ENCODE measurements at places on chromosomes 5 and 9. TPM values are rescaled to one million over a fixed set of nuclear protein-coding genes. Genes with fewer than 3 reads are reported as not detected.

Gene KCNMB1
- total RNA-seq = 0.55 TPM

Gene ARRDC3
- total RNA-seq = 174 TPM

Gene LHX3
- not detected for total RNA-seq

Gene FAM151B
- total RNA-seq = 3.5 TPM

Gene NUTM2G
- not detected for total RNA-seq

Gene CDC25C
- 0.31 TPM for total RNA-seq

- H3K4me3 ChIP-seq = no peak overlapping the region
- DNase-seq = no peak
- no peaks in the 10 kb centered on the region for H3K36me3 ChIP-seq
- H3K27me3 ChIP-seq = no peaks in the 10 kb centered on the region
- no peak overlapping the region for H3K27ac ChIP-seq
Observed at GRCh38 chr5:135993335-135993879, 35.4 kb upstream of the TGFBI start.

DNA sequence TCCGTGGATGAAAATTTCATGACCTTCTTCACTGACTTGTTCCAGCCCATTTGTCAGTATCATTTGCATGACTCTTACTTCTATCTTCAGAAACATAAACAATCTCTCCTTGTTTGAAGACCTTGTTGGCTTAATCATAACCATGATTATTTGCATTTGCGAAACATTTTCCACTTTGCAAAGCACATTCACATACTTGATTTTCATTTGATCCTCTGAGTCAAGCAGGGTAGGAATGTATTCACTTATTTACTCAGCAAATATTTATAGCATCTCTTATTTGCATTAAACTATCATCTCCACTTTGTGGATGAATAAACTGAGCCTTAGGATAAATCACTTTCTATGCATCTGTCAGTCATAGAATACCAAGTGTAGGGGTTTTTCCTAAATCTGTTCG is 343.0 kb upstream of the SGCD start:
- H3K27me3 ChIP-seq = no peaks in the 10 kb centered on the region
- no peaks in the 10 kb centered on the region for H3K4me1 ChIP-seq
- no peak overlapping the region for H3K4me3 ChIP-seq
- no peak for DNase-seq

GRCh38 chr5:131488463-131488862 is 146.6 kb downstream of the RAPGEF6 start:
- H3K4me3 ChIP-seq = no peak overlapping the region
- DNase-seq = no peak
- H3K27ac ChIP-seq = no peak overlapping the region
- no peaks in the 10 kb centered on the region for H3K27me3 ChIP-seq

DNA sequence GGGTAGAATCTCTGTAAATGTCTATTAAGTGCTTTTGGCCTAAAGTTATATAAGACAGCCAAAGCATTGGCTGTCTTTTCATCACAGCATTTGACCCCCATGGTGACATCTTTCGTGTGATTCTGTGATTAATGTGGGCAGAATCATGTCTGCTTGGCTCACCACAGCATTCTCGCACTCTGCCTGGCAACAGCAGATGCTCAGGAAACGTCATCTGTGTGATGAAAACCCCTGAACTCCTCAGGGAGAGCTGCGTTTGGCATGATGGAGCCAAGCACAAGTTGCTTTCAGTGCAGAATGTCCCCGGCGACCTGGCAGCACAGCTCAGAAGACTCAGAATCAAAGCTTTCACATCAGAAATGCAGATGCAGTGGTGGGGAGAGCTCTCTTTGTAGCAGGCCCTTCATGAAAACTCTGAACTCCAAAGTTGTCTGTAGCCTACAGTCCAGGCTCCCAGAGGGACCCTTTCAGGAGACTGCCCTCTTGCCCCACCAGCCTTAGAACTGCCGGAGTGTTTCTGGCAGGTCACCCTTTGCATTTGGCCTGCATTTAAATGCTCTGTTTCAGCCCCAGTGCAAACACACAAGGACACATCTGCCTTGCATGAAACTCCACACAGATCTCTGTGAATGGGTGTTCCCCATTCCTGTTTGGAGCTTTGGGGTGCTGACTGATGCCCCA is 155.6 kb upstream of the PANK3 start:
- no peaks in the 10 kb centered on the region for H3K27me3 ChIP-seq
- DNase-seq = peak; percentile 24
- H3K4me1 ChIP-seq = no peaks in the 10 kb centered on the region
- H3K36me3 ChIP-seq = no peaks in the 10 kb centered on the region
- H3K27ac ChIP-seq = no peak overlapping the region

GRCh38 chr9:87810679-87811178 is 71.9 kb upstream of the SPATA31E1 start:
- H3K36me3 ChIP-seq = no peaks in the 10 kb centered on the region
- no peak for DNase-seq
- no peaks in the 10 kb centered on the region for H3K27me3 ChIP-seq
- no peak overlapping the region for H3K4me3 ChIP-seq
- no peaks in the 10 kb centered on the region for H3K4me1 ChIP-seq

- no peak overlapping the region for H3K4me3 ChIP-seq
- no peaks in the 10 kb centered on the region for H3K36me3 ChIP-seq
- DNase-seq = no peak
- no peaks in the 10 kb centered on the region for H3K27me3 ChIP-seq
- no peak overlapping the region for H3K27ac ChIP-seq
Observed at GRCh38 chr9:107059220-107059619, 196.3 kb downstream of the ZNF462 start.

- no peaks in the 10 kb centered on the region for H3K36me3 ChIP-seq
- no peak for DNase-seq
- H3K4me3 ChIP-seq = no peak overlapping the region
- H3K27me3 ChIP-seq = no peaks in the 10 kb centered on the region
- H3K4me1 ChIP-seq = no peaks in the 10 kb centered on the region
Observed at GRCh38 chr5:150690760-150691159, 10.1 kb downstream of the RBM22 start.

Measured in adrenal gland (tissue), 19 donors.